Stimulated activated CD4-positive, alpha-beta T cell treated with anti-CD3 and anti-CD28 coated beads, Interleukin-12 subunit alpha, Interleukin-12 subunit beta, amount 100 ng/mL, for 48 hours (primary cell): ENCODE measurements at places on chromosomes 6 and 20.
A peak's percentile ranks its signal among the peaks of the same experiment; 100 is the strongest.

DNA sequence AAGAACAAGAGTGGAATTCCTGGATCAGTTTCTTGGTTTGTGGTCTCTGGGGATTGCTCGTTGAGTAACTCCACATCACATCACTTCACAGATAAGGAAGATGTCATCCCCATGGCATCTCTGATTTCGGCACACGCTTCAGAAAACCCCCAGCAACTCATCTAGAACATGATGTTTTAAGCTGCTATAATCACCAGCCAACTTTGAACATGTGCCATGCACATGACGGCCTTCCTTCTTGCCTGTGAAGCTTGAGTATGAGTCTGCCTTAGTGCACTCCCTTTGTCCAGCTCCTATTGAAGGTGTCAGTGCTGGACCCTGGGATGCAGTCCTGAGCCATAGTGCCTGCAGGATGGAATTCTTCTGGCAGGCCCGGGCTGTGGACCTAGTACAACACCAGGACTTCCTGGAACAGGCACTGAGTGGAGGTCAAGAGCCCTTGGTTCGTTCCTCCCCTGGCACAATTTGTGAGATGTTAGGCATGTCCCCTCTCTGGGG is 231.5 kb upstream of the SUPT3H start:
- DNase-seq, result no peak

DNA sequence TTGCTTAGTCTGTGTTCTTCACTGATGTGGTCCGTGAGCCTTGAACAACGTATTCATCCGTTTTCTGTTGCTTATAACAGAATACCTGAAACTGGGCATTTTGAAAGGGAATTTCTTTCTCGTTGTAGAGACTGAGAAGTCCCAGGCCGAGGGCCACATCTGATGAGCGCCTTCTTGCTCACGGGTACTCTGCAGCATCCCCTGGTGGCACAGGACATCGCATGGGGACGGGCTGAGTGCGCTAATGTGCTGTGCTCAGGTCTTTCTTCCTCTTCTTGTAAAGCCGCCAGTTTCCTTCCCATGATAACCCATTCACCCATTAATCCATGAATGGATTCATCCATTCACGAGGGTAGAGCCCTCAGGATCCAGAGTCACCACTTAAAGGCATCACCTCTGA is 161.0 kb downstream of the NFATC2 start:
- DNase-seq, result no peak

DNA sequence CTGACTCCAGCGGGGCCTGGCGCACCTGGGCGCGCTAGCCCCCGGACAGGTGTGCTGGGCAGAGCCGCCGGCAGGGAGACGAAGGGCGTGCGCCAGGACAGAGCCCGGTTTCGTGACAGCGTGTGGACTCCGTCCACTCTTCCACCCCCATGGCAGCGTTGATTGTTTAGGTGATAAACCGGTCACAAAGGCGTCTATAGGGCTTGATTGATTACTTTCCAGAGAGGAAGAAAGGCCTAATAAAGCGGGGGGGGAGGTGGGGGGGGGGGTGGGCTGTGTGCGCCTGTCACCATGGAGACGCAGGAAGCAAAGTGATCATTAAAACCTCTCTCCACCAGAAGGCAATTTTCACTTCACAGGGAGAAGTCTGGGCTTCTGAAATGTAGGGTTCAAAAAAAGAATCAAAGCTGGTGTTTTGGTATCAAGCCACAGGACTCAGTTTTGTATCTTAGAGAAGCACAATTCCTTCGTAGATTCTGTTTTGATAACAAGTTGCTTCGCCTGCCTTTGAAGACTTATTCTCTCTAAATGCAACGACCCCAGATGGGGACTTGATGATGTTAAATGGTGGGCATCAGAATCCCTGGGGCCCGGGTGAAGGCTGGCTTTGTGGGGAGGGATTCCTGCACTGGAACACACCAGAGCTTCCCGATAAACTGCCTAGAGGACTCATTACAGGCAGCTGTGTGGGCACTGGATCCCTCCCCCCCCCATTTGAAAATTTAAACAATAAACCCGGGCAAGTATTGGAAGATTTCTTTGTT is 1.4 kb downstream of the PHACTR3 start:
- DNase-seq, result no peak

- DNase-seq, result no peak
Observed at GRCh38 chr6:81808851-81809570, 56.5 kb upstream of the TENT5A start.

DNA sequence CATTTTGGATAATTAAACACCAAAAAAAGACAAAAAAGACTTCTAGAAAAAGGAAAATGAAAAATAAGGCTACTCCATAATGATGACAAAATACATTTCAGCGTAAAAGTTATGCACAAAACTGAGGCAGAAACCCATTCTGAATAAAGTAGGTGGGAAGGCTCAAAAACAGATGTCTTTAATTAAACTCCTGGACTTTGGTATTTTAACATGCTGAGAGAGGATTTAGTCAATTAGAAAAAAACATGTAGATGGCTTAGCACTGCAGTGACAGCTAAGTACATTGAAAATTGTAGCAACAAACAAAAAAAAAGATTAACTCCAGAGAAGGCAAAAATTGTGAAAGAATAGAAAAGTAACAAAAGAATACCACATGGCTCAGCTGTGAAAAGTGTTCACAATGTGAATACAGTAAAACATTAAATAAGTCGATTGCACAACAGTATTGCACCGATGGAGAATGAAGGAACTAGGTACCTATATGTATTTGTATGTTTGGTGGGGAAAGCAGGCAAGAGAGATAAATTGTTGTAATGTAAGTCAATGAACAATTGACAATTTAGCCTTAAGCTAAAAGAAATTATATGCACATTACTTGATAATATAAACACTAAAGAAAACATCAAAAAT is 59.5 kb downstream of the TBC1D32 start:
- DNase-seq, result no peak

- DNase-seq, result no peak
Observed at GRCh38 chr6:34723203-34723602, 26.6 kb upstream of the ILRUN start.

- no peak for DNase-seq
Observed at GRCh38 chr6:111428811-111429210, 54.2 kb downstream of the REV3L start.

DNA sequence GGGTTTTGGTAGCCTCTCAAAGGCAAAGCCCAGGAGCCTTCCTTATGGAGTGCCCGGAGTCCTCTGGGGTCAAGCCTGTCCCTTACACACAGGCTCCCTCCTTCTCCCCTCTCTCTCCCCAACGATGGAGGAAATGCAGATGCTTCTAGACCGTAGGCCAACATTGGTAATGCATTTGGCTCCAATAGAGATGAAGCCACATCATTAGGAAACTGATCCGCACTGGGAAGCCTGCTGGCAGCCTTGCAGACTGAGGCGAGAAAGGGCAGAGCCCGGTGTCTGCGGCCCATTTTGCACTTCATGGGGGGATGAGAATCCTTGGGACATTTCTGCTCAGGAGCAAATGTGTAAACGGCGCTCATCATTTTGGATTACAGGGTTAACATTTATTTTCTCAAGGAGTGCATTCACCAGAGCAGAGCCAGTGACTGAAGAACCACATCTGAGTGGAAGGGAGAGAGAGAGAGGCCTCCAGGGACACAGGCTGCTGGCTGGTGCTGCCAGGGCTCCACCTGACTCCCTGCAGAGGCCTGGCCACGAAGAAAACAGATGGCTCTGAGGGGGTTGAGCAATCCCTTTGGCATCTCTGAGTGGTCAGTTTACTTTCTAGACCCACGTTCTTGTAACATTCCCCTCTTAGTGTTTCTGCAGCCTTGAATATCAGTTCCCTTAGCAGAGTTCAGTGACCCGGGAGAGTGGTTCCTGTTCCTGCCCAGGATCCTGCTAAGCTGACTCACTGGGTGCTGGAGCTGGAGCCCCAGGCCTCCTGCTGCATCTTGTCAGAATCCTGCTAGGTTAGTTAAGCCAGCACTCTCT is 4.4 kb upstream of the CST3 start:
- no peak for DNase-seq

- DNase-seq, result no peak
Observed at GRCh38 chr6:2208468-2208867, 36.9 kb downstream of the GMDS start.

GRCh38 chr6:77456531-77457248 is 6.6 kb downstream of the HTR1B start:
- DNase-seq, result no peak

GRCh38 chr6:81894788-81895271 is 142.3 kb upstream of the TENT5A start:
- DNase-seq, result no peak

DNA sequence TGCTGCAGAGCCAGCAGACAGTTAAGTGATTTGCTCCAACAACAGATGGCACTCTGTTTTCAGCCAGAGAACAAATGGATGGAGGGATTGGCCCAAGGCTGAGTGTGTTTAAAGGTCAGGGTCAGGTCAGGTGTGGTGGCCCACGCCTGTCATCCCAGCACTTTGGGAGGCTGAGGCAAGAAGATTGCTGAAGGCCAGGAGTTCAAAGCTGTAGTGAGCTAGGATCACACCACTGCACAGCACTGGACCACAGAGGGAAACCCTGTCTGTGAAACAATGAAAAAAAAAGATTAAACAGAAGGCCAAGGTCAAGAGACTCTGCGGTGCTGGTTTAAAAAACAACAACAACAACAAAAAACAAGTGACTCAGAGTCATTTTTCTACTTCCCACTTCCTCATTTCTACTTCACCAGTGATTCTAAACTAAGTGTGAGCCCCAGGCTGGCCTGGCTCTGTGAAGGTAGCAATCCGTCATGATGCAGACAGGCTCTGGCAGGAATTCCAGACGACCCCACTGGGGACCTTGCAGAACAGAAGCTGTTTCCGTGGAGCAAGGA is 42.5 kb upstream of the ARMC2 start:
- no peak for DNase-seq

- no peak for DNase-seq
Observed at GRCh38 chr6:37878150-37878710, 58.7 kb downstream of the ZFAND3 start.

- peak; percentile 29 for DNase-seq
Observed at GRCh38 chr6:150001295-150002008, 23.9 kb downstream of the RAET1L start.
